ENCODE measurements at places on chromosomes 7 and 10.

GRCh38 chr10:17622061-17622460 lies 4.9 kb upstream of the HACD1 start:
- no peaks in the 10 kb centered on the region for H3K36me3 ChIP-seq
- peaks cover 4% of the 10 kb centered on the region for H3K4me1 ChIP-seq
- peaks cover 20% of the 10 kb centered on the region for H3K27me3 ChIP-seq
- H3K4me3 ChIP-seq, result no peak overlapping the region

- DNase-seq, result no peak
- peaks cover 65% of the 10 kb centered on the region for H3K36me3 ChIP-seq
- H3K4me3 ChIP-seq, result no peak overlapping the region
- H3K27me3 ChIP-seq, result no peaks in the 10 kb centered on the region
Measured at GRCh38 chr7:99030951-99031350, 113.0 kb downstream of the SMURF1 start.

DNA sequence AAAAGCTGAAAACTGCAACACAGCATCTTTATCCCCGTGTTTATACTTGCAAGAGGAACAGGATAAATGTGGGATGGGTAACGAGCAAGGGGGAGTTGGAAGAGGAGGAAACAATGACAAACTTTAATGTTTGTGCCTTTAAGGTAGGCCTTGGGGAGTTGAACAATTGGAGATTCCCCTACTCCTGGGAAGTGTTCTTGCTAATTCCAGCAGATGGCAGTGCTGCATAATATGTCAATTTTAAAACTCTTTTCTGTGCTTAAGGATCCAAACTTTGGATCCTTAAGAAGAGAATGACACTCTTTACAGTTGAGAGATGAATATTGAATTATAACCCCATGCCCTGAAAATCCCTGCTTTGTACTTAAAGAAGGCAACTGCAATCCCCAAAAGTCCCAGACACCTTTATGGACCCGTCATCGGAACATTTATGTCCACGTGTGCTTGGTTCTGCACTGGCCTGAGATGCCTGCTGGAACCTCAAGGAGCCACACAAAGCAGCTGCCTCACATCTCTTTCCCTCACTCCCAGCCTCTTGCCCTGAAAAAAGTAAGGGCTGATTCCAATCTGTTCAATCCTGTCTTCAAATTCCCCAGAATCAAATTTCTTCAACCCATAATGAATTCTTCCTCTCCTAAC lies 12.0 kb downstream of the IFIT5 start:
- peaks cover 5% of the 10 kb centered on the region for H3K4me1 ChIP-seq
- no peak overlapping the region for H3K4me3 ChIP-seq
- no peak for DNase-seq
- H3K36me3 ChIP-seq, result peaks cover 2% of the 10 kb centered on the region

DNA sequence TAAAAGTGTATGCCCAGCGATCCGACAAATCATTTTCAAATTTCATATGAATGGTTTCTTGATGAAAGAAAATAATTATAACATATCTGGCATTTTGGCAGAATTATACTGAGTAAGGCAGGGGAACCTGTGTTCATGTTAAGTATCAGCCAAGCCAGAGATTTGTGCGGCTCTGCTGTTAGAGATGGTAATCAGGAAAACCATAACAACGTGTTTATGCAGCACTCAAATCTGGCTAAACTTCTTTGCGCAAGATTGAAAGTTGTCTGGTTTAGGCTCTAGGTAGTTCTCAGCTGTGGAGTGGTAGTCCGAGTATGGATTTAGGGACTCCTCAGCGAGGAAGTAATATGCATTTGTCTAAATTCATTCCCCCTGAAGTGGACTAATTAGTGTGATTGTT lies 8.9 kb upstream of the CTBP2 start:
- H3K27me3 ChIP-seq, result peaks cover 3% of the 10 kb centered on the region
- peaks cover 11% of the 10 kb centered on the region for H3K4me1 ChIP-seq
- no peaks in the 10 kb centered on the region for H3K36me3 ChIP-seq

DNA sequence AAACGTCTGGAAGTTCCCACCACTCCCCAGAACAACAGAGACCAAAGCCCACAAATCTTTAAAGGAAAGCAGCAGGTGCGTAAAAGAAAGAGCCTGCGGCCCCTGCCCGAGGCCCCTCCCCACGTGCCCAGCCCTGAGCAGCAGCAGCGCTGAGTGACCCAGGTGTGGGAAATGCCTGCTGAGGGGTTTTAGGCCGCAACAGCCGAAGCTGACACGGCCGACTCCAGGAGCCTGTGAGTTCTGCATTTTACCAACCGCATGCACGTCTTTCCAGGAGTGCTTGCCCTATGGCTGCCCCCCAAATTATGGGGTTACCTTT lies 1.6 kb upstream of the KNDC1 start:
- H3K4me3 ChIP-seq, result no peak overlapping the region
- peaks cover 3% of the 10 kb centered on the region for H3K36me3 ChIP-seq
- H3K27ac ChIP-seq, result no peak overlapping the region
- H3K27me3 ChIP-seq, result peaks cover 31% of the 10 kb centered on the region

DNA sequence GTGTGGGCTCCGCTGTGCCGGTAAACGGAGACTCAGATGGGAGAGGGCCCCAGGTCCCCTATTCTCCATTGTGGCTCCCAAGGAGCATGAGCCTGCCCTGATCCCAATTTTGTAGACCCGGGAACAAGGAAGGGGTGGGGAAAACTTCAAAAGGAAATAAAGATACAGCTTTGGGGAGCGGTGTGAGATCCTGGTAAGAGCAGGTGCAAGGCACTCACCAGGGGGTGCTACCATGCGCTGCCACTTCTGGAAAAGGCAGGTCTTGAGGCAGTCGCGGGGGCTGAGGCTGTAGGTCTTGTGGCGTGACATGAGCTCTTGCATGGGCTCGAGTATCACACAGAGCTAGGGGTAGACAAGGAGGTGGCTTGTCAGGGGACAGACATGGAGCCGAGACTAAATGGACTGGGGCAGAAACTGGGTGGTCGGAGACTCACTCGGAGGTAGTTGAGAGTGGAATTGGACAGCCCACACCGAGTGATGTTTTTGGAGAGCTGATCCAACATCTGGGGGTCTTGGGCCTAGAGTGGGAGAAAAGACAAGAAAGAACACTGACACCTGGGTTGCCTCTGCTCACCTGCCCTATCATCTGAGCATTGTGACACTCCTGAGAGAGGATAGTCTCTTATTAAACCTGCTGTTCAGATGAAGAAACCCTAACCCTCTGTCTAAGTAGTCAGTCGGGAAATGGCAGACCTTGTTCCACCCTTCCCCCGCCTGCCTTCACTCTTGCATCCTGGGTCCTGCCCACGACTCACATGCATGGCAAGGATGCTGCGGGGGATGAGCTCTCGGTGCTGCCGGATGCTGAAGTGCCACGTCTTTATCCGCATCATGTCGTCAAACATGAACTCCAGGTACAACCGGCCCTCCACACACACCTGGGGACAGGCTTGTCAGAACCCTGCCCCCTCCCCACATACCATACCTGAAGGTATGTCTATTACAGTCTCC lies 10.7 kb downstream of the LDB1 start:
- H3K4me1 ChIP-seq, result peaks cover 15% of the 10 kb centered on the region
- no peak for DNase-seq

DNA sequence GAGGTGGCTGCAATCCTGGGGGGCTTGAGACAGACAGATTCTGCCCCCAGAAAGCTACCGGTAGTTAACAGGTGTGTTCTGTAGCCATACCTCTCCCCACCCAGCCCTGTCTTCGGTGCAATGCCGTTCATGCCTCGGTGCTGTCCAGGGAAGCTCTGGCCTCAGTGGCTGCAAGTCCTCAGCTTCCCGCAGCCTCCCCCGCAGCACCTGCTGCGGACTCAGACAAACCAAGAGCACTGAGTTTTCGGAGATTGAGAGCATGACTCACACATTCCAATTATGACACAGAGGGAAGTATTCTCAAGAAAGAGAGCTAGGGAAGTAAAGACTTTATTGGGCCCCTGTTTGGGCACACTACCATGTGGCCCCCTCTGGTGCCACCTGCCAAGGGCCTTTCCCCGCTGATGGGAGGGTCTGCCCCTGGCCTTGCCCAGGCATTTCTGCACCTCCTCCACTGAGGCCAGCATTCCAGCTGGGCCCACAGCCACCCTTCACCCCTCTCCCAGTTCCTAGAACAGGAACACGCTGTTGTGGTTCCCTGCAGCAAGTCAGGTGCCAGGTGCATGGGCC lies 30.2 kb upstream of the EZH2 start:
- no peak overlapping the region for H3K27ac ChIP-seq
- H3K4me3 ChIP-seq, result no peak overlapping the region
- H3K27me3 ChIP-seq, result peaks cover 12% of the 10 kb centered on the region
- H3K4me1 ChIP-seq, result peaks cover 17% of the 10 kb centered on the region
- no peak for DNase-seq

GRCh38 chr7:118844748-118845147 lies 620.2 kb downstream of the ANKRD7 start:
- H3K36me3 ChIP-seq, result no peaks in the 10 kb centered on the region
- no peaks in the 10 kb centered on the region for H3K4me1 ChIP-seq
- H3K27me3 ChIP-seq, result no peaks in the 10 kb centered on the region
- H3K27ac ChIP-seq, result no peak overlapping the region

DNA sequence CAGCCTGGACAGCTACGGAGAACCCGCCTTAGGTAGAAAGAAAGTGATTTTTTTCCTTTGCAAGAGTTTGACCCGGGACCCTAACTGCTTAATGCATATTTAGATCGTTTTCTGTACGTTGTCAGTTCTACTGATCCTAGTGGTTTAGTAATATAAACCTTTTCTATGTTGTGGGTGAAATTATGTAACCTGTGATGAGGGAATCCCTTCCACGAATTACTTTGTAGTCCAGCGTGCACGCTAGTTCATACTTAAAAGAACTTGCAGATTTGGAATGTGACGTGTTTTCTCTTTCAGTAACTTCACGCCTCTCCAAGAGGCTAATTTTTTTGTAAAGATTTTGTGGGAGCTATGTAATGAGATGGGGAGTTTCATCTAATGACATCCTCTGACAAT lies 705 bp downstream of the SLF2 start:
- peak overlapping the region; percentile 99 for H3K4me3 ChIP-seq
- no peaks in the 10 kb centered on the region for H3K27me3 ChIP-seq
- peaks cover 43% of the 10 kb centered on the region for H3K4me1 ChIP-seq
- H3K27ac ChIP-seq, result peak overlapping the region; percentile 97

DNA sequence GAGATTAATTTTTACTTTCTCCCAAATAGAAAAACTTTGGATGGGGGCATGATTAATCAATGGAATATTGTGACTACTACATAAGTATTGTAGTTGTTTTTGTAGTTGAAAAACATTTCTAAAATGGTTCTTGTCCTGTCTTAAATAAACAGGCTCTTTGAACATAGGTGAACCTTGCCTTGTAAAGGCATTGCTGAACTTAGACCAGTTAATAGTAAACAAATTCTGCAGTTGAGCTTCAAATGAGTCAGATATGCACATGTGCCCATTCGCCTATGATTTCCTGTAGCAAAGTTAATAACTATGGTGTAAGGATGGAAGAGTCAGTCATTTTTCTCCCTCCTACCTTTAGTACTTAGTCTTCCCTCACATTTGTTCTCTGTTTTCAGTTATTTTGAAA lies 22.6 kb downstream of the CUTC start:
- H3K4me1 ChIP-seq, result no peaks in the 10 kb centered on the region
- DNase-seq, result no peak
- H3K4me3 ChIP-seq, result no peak overlapping the region
- peaks cover 38% of the 10 kb centered on the region for H3K36me3 ChIP-seq
- no peaks in the 10 kb centered on the region for H3K27me3 ChIP-seq
- no peak overlapping the region for H3K27ac ChIP-seq

DNA sequence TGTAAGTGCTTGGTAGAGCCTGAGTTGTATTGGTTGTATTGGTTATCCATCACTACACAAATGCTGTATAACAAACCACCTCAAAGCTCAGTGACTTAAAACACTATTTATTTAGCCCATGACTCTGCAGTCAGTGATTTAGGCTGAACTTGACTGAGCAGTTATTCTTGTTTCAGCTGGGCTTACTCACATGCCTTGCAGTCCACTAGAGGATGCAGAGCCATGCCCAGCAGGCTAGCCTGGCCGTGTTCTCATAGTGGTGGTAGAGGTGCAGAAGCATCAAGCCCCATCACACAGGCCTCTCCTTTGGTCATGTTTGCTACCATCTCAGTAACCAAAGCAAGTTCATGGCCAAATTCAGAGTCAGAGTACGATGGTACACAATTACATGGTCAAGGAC lies 43.9 kb downstream of the LUC7L2 start:
- peaks cover 1% of the 10 kb centered on the region for H3K4me1 ChIP-seq
- DNase-seq, result no peak
- no peak overlapping the region for H3K27ac ChIP-seq
- peaks cover 56% of the 10 kb centered on the region for H3K36me3 ChIP-seq

- DNase-seq, result no peak
- H3K36me3 ChIP-seq, result no peaks in the 10 kb centered on the region
Measured at GRCh38 chr10:72323771-72324191, 30.9 kb downstream of the DNAJB12 start.

DNA sequence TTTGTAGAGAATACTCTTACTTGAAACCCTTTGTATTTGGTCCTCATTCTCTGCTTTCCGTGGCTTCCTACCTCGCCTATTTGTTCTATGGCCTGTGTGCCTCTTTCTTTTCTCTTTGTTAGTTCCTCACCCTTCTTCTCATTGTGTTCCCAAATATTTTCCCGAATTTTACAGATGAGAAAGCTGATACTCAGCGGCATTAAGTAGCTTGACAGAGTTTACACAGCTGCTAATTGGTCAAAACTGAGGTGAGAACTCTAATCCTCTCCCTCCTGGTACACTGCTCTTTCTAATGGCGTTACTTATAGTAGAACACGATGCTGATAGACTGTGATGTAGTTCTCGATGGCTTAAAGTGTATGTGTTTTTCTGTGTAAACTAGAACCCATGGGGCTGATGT lies 80.7 kb upstream of the HDAC9 start:
- H3K4me1 ChIP-seq, result peaks cover 17% of the 10 kb centered on the region
- no peaks in the 10 kb centered on the region for H3K27me3 ChIP-seq
- no peak for DNase-seq
- H3K27ac ChIP-seq, result no peak overlapping the region

DNA sequence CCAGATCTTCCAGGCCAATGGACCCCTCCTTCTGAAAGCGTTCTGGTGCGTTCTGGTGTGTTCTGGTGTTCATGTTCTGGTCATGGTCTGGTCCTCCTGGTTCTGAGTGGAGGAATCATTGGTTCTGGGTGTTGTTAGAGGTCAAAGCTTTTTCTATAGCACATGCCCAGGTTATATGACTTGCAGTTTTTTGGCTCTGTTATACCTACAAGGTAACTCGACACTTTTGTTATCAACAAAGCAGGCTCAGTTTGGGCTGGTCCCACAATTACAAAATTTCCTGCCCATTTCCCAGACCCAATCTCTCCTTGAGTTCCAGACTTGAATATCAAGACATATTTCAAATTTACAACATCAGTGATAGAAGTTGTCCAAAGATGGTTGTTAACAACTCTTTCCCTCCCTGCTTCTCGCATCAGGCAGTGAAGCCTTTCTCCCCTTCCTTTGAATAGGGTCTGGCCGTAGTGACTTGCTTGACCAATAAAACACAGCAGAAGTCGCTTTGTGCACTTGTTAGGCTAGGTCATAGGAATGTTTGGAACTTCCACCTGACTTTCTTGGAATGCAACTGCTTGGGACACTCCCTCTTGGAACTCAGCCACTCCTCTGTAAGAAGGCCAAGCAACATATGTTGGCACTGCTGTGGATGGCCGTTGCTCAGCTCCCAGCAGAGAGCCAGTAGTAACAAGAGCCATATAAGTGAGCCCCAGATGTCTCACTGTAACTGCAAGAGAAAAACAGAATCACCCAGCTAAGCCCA lies 83.1 kb upstream of the STEAP1B start:
- H3K4me3 ChIP-seq, result no peak overlapping the region
- no peak for DNase-seq
- H3K27me3 ChIP-seq, result no peaks in the 10 kb centered on the region
- H3K4me1 ChIP-seq, result peaks cover 29% of the 10 kb centered on the region
- H3K36me3 ChIP-seq, result no peaks in the 10 kb centered on the region
- H3K27ac ChIP-seq, result peak overlapping the region; percentile 85

GRCh38 chr7:120716307-120716706 lies 141.6 kb downstream of the TSPAN12 start:
- H3K27ac ChIP-seq, result no peak overlapping the region
- peaks cover 2% of the 10 kb centered on the region for H3K4me1 ChIP-seq
- H3K4me3 ChIP-seq, result no peak overlapping the region
- no peaks in the 10 kb centered on the region for H3K36me3 ChIP-seq
